ENCODE measurements at places on chromosomes 3 and 15. TPM values are rescaled to one million over a fixed set of nuclear protein-coding genes. Genes with fewer than 3 reads are reported as not detected.

- no peak overlapping the region for H3K27ac ChIP-seq
- peaks cover 28% of the 10 kb centered on the region for H3K27me3 ChIP-seq
- no peak for DNase-seq
- H3K36me3 ChIP-seq, result peaks cover 2% of the 10 kb centered on the region
- H3K4me3 ChIP-seq, result no peak overlapping the region
These were observed 55.0 kb downstream of the ZIC4 start for GRCh38 chr3:147351301-147351700.

GRCh38 chr3:61562721-61563312 lies 1.4 kb downstream of the PTPRG start:
- peak overlapping the region; percentile 52 for H3K4me3 ChIP-seq
- H3K27ac ChIP-seq, result peak overlapping the region; percentile 15
- H3K36me3 ChIP-seq, result no peaks in the 10 kb centered on the region
- DNase-seq, result no peak
- H3K27me3 ChIP-seq, result peaks cover 65% of the 10 kb centered on the region

DNA sequence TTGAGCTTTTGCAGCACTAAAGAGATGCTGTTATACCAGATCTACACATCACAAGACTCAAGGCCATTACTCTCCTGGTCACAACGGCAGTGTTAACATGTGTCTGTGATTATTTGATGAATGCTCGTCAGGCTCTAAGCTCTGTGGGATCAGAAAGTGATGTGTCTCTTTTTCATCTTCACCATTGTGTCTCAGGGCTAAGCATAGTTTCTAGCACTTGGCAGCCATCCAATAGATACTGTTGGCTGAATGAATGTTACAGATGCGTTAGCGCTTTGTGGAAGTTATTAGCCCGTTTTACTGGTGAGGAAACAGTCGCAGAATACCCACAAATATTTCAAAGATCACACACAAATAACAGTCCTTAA lies 1.2 kb upstream of the FAM81A start:
- DNase-seq, result no peak
- H3K27ac ChIP-seq, result no peak overlapping the region
- peaks cover 21% of the 10 kb centered on the region for H3K4me1 ChIP-seq
- H3K36me3 ChIP-seq, result peaks cover 3% of the 10 kb centered on the region

- peaks cover 46% of the 10 kb centered on the region for H3K27me3 ChIP-seq
- H3K36me3 ChIP-seq, result no peaks in the 10 kb centered on the region
These were observed at the start of gene EFCC1 for GRCh38 chr3:129001101-129001805. Gene EFCC1 (plus strand): TSS chr3:129001304. CDS start chr3:129001629, 325 bp downstream.

DNA sequence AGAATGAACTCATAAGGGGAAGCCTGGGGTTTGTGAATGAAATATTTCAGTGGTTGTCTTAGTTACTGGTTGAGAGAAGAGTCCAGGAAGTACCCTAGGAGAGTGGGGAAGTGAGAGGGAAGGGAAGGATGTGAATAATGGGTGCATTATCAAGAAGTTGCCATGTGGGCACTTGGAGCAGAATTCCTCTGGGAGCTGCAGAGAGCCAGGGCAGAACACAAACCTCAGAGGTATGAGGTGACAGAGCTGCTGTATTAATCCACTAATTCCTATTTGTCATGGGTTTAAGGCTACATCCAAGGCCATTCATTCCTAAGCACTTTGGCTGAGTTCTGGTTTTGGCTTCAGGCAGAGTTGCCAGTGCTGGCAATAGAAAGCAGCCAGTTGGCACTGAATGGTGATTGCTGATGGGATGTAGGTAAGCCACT lies 29.0 kb downstream of the NDUFB4 start:
- no peak for DNase-seq
- no peak overlapping the region for H3K4me3 ChIP-seq
- no peaks in the 10 kb centered on the region for H3K36me3 ChIP-seq
- H3K27ac ChIP-seq, result no peak overlapping the region

The PLSCR5 gene
- not detected for total RNA-seq

The SKOR1 gene
- 0.32 TPM for total RNA-seq

The LRRC31 gene
- not detected for total RNA-seq

All from activated CD8-positive, alpha-beta T cell treated with anti-CD3 and anti-CD28 coated beads, Interleukin-2, amount 10 ng/mL, durations not matched to agents 7 days and 5 days (primary cell).